ENCODE measurements at places on chromosomes 16 and 17. TPM values are rescaled to one million over a fixed set of nuclear protein-coding genes. Genes with fewer than 3 reads are reported as not detected.

- no peak for DNase-seq
Measured at GRCh38 chr17:74271281-74271680, 2.8 kb upstream of the DNAI2 start.

DNA sequence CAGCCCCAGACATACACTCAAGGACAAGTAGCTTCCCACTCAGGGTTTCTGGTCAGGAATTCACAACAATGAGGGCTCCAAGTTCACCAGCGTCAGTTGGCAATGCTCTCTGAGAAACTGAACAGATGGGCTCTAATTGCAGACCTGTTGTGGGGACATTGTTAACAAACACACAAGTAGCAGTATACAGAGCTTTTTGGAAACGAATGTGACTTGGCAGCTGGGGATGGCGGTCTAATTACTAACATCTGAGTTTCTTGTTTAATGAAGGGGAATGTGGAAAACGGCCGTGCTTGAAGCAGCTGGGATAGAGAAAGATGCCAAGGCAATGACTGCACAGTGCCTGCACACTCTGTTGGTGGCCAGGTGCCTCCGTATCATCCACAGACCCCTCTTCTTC is 316.1 kb upstream of the IRX3 start:
- no peak for DNase-seq

DNA sequence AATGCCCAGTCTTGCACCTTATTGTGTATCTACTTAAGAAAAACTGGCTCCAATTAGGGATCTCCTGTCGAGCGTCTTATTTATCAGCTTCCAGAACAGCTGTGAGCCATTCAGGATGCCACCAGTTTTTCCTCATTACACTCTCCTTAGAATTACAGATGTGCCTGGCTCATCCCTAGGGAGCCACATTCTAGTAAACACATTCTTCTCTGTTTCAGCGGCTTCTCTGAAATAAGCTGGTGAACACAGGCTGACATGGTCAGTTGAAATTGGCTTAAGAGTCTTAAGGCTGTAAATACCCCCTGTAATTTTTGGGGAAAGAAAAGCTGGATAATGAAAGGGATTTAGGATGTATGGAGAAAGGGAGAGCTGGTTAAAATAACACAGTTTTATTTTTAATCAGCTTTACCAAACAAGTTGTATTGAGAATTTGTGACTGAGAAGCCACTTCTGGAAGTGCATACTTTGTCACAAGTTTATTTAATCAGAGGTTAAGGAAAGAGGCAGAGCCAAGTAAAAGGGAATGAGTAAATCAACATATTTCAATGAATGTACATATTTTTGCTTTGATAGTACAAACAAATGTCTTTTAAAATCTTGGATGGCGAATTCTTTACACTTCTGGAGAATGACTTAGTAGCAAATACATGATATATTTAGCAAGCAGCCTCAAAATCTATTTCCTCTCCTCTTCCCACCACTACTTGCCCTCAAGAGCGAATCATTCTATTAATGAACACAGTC is 562.0 kb upstream of the GOT2 start:
- DNase-seq = no peak

DNA sequence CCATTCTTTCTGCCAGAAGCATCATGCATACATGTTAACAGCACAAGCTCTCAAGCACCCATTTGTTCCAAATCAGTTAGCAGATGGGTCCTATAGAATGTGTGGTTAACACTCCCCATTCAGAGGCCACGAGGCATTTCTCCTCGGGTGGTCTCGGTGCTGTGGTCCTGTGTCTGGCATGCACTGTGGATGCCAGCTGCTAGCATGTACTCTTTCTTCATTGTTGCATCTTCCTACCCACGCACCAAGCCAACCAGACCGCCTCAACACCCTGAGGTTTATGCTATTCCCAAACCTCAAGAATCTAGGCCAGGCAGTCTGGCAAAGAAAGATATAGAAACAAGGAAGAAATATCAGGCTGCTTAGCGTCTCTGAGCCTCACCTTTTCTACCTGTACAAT is 27.8 kb upstream of the MRTFB start:
- DNase-seq = no peak

DBNDD1 gene
- total RNA-seq = 1.2 TPM

ABCC6 gene
- total RNA-seq = 0.07 TPM

GRCh38 chr17:64327201-64327930 is 63.3 kb downstream of the PECAM1 start:
- no peak for DNase-seq

ITGA3 gene
- total RNA-seq = 7.8 TPM

APOBR gene
- 2.4 TPM for total RNA-seq

DNA sequence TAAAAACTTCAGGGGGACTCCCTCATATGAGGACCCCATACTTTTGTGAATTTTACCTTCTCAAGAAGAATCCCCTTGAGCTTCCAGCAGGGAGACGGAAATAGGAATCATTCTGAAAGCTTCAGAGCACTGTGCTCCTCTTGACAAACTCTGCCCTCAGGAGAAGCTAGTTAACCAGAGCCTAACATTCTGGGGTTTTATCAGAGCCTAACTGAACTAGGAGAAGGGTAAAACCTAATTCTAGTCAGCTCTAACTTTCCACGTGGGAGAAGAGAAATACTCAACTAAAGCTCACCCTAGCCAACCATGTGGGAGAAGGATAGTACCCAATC is 13.3 kb upstream of the SLC5A10 start:
- no peak for DNase-seq

TNP2 gene
- not detected for total RNA-seq

AOC2 gene
- total RNA-seq = 1.9 TPM

DNA sequence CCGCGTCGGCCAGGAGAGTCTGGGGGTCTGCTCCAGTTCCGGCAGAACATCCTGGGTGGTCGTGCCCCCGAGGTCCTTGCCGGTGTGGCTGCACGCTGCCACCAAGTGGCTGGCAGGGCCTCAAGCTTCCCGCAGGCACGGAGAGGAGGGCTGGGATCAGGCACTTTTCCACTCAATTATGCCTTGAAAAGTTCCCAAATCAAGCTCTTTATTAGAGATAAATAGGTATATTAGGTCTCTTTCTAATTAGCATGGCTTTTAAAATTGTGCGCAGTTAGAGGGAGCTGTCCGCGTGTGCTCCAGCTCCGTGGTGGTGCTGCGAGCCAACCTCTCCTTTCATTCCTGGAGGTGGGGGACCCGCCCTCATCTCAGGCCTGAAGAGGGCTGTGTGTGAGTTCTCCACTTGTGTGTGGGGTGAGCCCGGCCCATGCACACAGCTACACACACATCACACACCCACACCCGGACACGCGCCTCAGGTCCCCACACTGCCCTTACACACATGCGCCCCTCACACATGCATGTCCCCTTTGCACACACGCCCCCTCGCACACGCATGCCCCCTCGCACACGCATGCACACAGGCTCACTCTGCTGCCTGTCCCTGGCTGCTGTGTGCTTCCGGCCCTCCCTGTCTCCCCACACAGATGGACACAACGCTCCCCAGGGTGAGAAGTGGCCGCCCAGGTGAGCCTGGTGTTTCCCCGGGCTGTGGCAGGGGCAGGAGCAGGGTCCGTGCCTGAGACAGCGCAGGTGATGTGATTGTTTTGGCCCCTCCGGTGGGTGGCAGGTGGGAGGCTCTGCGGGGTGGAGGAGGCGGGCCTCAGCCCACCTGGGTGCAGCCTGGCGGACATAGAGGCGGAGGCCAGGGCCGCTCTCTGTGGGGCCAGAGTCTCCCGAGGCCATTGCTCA is 28.8 kb downstream of the CACNA1H start:
- no peak for DNase-seq

- no peak for DNase-seq
Measured at GRCh38 chr16:59039066-59039720, 305.1 kb upstream of the GOT2 start.

DNA sequence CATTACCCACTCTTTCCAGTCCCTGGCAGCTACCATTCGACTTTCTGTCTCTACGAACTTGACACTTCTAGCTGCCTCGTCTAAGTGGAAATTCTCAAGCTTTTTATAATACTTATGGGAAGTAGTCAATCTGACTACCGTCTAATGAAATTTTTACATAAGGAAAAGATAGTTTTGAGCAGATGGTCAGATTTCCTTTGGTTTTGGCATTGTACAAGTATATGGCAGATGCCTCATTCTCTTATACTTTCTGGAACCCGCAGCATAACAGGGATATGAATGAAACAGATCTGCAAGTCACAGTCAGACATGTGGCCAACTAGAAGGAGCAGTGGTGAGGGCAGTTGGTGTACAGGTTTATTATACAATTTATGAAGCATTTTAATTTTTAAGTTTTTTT is 146.0 kb downstream of the PITPNC1 start:
- no peak for DNase-seq

- peak; percentile 75 for DNase-seq
Measured at GRCh38 chr17:10772425-10773380, 31.2 kb downstream of the TMEM238L start.

DNA sequence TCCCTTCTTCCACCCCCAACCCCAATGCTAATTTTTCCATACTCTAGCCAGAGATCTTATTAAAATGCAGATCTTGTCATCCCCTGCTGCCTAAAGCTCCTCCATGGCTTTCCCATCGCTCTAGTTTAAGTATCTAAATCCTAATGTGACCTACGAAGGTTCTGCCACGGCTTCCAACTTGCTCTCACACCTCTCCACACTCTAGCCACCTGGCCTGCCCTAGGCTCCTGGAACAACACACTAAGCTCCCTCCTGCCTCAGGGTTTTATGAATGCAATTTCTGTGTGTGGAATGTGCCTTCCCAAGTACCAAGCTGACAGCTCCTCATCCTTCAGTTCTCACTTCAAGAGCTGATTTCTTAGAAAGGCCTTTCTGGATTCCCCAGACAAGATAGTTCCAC is 16.6 kb downstream of the NXPH3 start:
- DNase-seq = no peak

ARHGAP44 gene
- total RNA-seq = 0.55 TPM

- no peak for DNase-seq
Measured at GRCh38 chr16:67782567-67783352, 23.6 kb downstream of the RANBP10 start.

DNA sequence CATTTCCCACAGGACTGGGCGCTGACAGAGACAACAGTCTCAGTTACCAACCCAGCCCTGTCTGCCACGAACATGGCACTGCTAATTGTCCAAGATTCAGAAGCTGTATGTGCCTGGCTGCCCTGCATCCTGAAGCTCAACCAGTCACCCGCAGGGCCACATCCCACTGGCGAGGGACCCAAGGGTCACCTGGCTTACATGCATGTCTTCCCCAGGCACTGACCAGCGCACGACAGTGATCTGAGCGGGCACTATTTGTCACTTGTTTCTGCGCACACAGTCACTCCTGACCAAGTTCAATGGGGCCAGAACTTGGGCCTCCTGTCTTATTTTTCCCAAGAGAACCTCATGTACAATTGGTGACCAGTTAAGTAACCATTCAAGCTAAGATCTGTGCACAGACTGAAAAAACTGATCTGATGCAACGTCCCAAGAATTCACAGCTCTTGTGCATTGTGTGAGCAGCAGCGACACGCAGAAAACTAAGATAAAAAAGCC is 13.1 kb downstream of the USP7 start:
- no peak for DNase-seq

IL34 gene
- total RNA-seq = not detected

DNA sequence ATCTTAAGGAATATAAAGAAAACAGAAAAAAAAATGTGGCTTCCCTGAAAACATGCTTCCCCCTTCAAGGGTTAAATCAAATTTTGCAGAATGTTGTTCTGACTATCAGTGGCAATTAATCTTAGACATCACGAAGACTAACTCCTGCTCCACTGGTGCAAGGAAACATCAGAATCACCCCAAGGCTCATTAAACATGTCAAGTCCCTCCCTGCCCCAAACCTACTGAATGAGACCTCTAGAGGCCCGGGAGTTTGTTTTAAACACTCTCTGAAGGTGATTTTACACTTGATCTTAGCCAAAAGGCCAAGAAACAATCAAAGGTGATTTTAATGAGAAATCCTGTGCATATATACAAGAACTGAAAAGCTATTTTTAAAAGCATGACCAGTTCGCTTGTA is 18.3 kb downstream of the PSME3IP1 start:
- no peak for DNase-seq

DNA sequence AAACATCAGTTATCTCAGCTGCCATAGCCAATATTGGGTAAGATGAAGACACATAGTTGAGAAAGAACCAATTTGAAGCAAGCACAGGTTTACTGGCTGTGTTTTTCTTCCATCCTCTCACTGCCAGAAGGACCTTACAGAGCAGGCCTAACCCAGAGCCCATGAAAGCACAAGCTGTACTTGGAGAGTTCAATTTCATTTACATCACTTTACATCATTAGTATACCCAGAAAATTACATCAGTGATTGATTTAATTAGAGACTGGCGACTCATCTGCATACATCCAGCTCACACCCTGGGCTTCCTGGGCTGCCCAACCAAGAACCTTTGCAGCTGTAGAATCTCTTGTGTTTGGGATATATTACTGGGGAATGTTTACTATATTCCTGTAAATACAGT is 23.7 kb downstream of the LRRC36 start:
- DNase-seq = no peak

- peak; percentile 21 for DNase-seq
Measured at GRCh38 chr17:9175700-9176467, 154.6 kb downstream of the NTN1 start.

GRCh38 chr16:88479793-88480760 is 27.0 kb downstream of the ZFPM1 start:
- peak; percentile 51 for DNase-seq

- DNase-seq = no peak
Measured at GRCh38 chr17:46773221-46773605, 45.3 kb downstream of the WNT3 start.
